ENCODE measurements at places on chromosomes 6 and 20.
A peak's percentile ranks its signal among the peaks of the same experiment; 100 is the strongest.

DNA sequence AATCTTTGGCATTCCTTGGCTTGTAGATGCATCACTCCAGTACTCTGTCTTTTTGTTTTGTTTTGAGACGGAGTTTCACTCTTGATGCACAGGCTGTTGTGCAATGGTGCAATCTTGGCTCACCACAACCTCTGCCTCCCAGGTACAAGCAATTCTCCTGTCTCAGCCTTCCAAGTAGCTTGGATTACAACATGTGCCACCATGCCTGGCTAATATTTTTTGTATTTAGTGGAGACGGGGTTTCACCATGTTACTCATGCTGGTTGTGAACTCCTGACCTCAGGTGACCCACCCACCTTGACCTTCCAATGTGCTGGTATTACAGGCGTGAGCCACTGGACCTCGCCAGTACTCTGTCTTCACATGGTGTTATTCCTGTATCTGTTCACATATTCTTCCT, 35.8 kb upstream of the LGSN start:
- DNase-seq: peak; percentile 42

- no peak for DNase-seq
Measured at GRCh38 chr6:21116736-21117135, 476.8 kb upstream of the SOX4 start.

DNA sequence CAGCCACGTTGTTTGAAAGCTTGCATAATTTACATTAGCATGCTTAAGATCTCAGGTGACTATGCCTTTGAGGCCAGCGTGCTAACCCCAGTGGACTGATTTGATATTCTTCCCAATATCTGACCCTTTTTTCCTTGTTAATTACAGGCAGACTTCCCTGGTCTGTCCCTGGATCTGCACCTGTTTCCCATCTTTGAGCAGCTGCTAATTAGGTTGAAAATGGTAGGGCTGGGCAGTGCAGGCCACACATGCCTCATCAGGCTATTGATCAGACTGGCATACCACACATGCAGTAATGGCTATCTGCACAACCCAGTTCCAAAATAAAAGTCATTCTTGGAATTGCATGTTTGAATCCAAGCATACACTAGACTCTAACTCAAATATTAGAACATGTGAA, 164.3 kb upstream of the TFAP2D start:
- no peak for DNase-seq

- DNase-seq: no peak
Measured at GRCh38 chr20:45949542-45950329, 15.3 kb downstream of the PCIF1 start.

GRCh38 chr20:6767536-6768227, at the start of gene BMP2:
BMP2 (plus strand) TSS chr20:6767686; CDS start chr20:6770127, 2,441 bp downstream.
- DNase-seq: peak; percentile 73

- DNase-seq: peak; percentile 23
Measured at GRCh38 chr6:47414423-47415167, 63.0 kb upstream of the CD2AP start.

- DNase-seq: peak; percentile 61
Measured at GRCh38 chr20:46715292-46715756, 5.9 kb downstream of the SLC2A10 start.

DNA sequence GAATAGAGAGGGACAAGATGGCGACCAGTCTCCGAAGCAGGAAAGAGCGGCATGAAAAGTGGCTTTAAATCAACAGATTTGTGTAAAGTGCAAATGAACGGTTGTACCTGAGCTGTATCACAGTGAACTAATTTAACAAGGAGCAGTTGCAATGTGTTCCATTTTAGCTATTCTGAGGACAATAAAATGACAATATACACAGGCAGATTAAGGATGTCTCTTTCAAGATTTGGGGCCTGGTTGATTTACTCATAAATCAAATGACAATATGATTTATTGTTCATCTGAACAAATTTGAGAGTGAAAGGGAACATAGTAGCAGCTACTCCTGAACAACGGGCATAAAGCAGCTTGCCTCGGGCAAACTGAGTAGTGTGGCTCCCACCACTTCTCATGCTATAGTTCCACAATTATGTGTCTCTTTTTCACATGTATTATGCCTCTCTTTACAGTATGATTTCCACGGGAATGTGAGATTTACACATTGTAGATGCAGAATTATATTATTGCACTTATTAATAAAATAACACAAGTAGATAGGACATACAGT, 204.1 kb upstream of the AGPAT4 start:
- no peak for DNase-seq

DNA sequence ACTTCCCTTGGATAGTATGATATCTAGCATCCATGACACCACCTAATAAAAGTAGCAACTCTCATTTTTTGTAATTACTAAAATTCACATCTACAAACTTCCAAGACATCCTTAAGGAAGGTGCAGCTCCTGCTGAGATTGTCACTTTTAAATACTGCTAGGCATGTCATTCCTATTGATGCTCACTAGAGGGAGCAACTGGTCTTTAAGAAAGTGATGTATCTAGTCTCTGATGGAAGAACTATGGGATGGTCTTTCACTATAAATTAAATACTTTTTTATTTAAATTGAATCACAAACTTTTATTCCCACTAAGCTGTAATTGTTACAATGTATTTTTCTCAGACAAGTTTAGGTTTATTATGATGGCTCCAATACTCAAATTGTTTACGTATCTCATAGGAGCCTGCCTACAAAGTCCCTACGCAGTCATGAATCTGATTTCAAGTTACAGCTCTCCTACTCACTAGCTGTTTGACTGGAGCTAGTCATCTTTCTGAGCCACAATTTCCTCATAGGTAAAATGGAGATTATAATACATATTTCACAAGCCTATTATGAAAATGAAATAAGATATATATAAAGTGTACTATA, 8.1 kb upstream of the TSPYL1 start:
- DNase-seq: peak; percentile 73

GRCh38 chr20:23125625-23126191, 39.6 kb upstream of the CD93 start:
- DNase-seq: peak; percentile 35

DNA sequence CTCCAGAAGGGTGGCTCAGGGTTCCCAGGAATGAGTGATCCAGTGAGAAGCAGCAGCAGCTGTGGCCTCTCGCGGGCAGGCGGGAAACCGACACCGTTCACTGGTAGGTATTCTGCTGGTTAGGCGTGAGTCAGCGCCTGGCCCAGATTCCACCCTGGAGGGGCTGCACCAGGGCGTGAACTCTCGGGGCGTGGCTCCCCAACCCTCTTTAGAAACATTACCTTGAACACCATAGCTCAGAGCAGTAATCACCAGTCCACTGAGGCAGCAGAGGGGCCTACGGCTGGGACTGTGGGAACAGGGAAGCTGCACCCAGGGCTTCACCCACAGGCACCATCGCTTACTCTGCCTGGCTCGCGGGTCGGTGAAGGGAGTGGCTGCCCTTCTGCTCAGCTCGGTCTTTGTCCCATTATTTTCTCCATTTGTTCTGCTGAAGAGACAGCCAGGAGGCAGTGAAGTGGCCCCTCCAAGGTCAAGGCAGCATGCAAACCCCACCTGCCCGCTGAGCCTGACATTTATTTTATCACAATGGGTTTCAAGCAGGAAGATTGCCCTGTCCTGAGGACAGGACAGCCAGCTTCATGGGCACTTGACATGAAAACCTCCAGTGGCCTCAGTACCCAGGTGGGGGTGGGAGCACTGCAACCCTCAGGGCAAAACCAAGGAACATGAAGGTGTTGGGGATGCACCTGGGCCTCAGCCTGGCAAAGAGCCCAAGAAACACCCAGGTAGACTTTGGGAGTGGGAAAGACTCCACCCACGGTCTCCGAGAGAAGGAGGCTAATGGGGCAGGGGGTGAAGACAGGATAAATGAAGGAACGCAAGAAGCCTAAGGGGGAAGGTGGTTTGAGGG, 51.0 kb upstream of the CD93 start:
- DNase-seq: peak; percentile 96

DNA sequence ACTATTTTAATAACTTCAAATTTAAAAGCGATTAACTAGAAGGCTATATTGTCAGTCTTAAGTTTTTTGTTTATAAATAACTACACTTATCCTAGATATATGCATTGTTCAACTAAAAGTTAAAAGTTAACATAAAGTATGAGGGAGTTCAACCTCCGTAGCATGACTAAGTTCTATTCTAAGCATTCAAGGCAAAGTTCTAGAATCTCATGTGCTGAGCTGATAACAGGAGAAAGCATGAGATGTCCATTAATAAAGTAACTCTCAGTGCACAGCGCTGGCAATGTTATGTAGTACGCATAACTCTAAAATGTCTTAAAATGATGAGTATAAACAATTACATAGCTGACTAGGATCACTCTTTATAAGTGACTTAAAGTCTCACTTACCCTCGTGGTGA, 264.8 kb downstream of the RNGTT start:
- no peak for DNase-seq

- no peak for DNase-seq
Measured at GRCh38 chr6:46128476-46128875, 1.3 kb upstream of the ENPP4 start.

DNA sequence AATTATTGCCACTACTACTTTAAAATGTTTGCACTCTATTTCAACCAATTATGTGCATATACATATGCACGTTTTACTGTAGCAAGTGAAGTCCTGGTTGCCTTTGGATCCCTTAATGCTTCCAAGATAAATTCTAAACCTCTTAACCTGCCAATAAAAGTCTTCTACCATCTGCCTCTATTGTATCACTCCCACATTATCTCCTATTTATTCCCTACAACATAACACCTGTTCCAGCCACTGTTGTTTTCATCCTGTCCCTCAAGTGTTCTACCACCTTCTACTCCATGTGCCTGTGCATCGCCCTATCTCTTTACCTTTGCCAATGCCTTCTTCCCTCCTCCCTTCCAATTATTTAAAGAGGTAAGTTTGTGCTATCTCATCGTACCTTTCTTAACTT, 499.0 kb upstream of the RNF217 start:
- no peak for DNase-seq

DNA sequence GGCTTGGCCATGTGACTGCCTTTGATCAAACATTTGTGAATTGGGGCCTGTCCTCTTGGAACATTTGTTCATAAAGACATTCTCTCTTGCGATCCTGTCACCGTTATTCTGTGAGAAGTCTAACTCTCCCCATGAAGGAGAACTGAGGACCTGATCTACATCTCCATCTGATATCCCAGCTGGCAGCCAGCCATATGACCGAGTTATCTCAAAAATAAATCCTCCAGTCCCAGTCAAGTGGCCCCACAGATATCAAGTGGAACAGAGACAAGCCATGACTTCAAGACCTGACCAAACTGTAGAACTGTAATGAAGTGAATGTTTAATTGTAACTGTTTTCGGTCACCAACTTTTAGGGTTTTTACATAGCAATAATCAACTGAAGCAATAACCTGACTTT, 25.7 kb downstream of the SNX3 start:
- DNase-seq: no peak

GRCh38 chr20:57567471-57568079, 6.7 kb downstream of the PCK1 start:
- DNase-seq: no peak

- DNase-seq: peak; percentile 63
Measured at GRCh38 chr6:34145161-34146020, 496 bp downstream of the GRM4 start.

GRCh38 chr6:86357877-86358276, 579.5 kb upstream of the HTR1E start:
- no peak for DNase-seq

- no peak for DNase-seq
Measured at GRCh38 chr20:48912065-48912464, 9.4 kb upstream of the ARFGEF2 start.

DNA sequence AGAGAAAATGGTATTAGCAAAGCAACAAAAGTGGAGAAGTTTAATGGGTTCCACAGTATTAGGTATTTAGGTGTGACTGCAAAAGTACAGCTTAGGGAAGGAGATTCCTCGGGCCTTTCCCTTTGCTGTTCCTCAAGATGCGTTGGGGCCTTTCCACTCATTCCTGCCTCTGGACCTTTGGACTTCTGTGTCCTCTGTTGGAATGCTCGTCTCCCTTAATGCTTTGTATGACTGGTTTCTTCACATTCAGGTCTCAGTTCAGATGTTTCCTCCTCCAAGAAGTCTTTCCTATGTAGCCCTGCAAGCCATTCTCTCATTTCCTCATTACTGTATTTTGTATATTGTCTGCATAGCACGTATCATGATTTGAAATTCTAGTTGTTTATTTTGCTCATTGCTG, 39.6 kb downstream of the CTNNBL1 start:
- no peak for DNase-seq

- DNase-seq: no peak
Measured at GRCh38 chr6:116156405-116157326, 30.7 kb upstream of the COL10A1 start.

GRCh38 chr6:71038711-71039344, 82.0 kb upstream of the B3GAT2 start:
- no peak for DNase-seq

DNA sequence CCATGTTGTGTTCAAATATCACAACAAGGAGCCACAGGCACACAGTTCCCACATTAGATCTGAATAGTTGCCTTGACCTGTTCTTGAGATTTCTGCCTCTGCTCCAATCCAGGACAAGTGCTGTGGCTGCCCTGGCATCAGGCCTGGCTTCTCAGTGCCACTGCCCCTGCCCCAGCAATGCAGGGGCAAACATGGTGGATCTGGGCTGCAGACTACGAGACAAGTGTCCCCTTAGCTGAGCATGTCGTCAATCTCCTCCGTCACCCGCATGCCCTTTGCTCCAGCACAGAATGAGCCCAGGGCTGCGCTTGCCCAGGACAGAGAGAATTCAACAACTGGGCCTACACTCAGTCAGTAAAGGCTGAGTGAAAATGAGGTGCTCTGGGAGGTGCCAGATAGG, 201.6 kb downstream of the SYNDIG1 start:
- DNase-seq: no peak

DNA sequence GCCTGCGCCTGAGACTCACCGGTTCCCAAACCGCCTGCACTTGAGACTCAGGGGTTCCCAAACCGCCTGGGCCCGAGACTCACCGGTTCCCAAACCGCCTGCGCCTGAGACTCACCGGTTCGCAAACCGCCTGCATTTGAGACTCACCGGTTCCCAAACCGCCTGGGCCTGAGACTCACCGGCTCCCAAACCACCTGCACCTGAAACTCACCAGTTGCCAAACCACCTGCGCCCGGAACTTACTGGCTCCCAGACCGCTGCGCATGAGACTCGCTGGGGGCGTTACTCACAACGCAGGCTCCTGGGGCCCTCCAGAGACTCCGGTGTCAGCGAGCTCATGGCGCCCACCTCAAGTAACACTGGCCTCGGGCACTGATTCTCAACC, 90.2 kb downstream of the DACT2 start:
- DNase-seq: no peak

- DNase-seq: peak; percentile 79
Measured at GRCh38 chr6:80133020-80133419, 26.5 kb downstream of the BCKDHB start.

DNA sequence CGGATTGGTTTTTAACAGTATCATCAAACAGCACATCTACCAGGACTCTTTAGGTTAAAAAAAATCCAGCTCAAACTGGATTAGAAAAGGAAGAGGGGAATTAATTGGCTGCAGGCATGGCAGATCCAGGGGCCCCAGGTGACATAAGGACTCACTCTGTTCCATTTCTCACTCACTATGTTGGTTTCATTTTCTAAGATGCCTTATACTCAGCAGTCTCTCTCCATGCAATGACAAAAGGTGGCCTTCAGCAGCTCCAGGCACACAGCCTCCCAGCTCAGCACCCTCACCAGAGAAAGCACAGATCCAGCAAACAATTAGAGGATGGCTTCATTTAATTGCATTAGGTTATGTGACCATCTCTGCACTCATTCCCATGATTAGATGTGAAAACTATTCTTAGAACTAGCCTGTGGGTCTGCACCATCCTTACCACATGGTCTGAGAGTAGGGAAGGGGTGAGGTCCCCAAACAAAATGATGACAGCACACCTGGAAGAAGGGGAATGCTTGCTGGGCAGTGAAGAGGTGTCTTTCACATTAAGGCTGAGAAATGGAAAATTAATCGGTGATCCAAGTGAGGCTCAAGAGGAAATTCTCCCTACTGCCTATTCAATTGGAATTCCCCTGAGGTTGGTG, 243.1 kb downstream of the CDH26 start:
- DNase-seq: no peak

Data from epithelial cell of esophagus (primary cell).